ENCODE measurements at places on chromosomes 6 and 20.

DNA sequence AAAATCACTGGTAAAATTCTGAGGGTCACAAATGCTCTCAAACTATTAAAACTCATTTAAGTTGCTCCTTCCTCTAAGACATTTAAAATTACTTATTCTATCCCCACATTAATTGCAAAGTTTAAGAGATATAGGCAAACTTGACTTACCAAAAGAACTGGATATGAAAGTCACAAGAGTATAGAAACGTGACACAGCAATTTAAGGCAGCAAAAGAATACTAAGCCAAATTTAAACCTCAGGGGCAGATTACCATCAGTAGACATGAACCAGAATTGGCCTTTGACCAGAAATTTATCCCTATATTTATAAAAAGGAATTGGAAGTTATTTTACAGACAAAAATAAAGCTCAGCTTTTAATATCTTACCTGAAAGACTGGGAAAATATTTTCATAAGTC lies 56.0 kb downstream of the MAP3K7 start:
- no peak for DNase-seq

DNA sequence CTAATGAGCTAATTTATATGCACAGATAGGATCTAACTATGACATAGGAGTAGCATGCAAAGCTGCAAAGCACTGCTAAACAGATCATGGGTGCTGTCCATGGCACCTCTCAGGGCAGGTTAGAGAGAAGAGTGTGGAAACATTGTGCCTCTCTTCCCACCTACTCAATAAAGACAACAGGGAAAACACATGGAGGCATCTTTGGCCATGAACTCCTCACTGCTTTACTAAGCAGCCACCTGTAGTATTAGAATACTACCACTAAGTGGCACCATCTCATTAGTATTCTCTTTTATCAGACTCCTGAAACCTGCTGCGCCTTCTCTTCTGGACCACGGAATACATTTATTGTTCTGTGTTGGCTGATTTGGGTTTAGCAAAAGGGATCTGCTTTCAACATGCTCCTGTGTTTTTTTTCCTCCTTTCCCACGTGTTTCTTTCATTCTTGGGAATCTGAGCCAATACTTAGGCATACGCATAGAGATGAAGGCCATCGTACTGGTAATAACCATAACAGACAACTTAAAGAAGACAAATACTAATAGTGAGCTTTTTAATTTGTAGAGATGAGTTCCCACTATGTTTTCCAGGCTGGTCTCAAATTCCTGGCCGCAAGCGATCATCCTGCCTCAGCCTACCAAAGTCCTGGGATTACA lies 9.4 kb upstream of the HDDC2 start:
- DNase-seq = no peak

DNA sequence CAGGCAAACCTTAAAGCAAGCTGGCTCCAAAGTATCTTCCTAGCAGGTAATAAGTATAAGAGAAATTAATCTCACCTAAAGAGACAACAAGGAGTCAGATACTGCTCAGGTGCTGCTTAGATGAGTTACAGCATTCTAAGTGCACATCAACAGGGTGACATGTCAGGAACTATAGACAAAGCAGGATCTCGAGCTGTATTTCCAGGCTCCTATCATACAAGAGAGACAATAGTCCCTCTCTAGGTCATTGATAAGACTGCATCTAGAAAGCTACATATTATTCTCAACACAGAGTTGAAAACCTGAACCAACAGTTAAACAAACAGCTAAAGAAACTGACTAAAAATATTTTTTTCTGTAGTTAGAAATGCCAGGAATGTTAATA lies 3.9 kb downstream of the PTPRK start:
- DNase-seq = no peak

GRCh38 chr6:117142142-117142541 lies 123.2 kb upstream of the VGLL2 start:
- DNase-seq = no peak

GRCh38 chr6:130847001-130847910 lies 20.1 kb downstream of the SMLR1 start:
- DNase-seq = no peak

DNA sequence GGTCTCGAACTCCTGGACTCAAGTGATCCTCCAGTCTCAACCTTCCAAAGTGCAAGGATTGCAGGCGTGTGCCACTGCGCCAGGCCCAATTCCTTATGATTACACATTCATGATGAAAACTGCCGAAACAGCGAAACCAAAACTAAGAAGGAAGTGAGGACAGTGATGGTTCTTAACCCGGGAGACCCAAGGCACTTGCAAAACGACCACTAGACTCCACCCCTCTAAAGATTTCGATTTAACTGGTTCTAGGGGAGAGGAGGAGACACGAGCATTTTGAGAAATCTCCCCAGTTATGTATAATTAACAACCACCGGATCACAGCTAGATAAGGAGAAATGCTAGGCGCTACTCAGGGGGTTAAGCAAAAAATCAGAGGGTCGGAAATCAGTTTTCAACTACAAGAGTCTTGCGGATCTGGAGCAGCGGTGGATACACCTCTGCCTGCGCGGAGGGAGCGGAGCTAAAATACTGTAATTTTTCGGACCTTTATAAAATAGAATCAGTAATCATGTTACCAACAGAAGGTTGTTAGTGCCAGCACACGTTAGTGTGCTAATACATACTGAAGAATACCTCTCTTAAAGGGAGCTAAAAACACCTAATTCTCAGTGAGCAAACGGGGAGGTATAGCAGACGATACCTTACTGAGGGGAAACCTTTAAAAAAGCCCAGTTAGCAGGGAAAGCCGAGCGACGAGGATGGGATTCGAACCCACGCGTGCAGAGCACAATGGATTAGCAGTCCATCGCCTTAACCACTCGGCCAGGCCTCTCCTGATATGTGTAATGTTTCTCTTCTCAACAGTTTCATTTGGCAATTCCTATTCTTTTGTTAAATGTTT lies 60.0 kb upstream of the BTN3A2 start:
- no peak for DNase-seq

DNA sequence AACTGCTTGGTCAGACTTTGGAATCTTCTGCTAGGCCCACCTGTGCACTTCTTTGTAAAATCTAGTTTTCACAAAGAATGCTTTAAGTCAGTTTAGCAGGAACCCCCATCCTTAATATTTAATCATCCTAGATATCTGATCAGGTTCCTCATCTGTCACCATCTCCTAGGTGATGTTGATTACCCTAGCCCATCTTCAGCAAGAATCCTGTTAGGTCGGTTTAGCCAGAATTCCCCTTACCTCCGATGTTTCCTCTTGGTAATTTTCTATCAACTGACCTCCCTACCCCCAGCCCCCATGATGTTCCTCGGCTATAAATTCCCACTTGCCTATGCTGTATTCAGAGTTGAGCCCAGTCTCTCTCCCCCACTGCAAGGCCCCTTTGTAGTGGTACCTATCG lies 2.7 kb upstream of the ZNF341 start:
- no peak for DNase-seq

DNA sequence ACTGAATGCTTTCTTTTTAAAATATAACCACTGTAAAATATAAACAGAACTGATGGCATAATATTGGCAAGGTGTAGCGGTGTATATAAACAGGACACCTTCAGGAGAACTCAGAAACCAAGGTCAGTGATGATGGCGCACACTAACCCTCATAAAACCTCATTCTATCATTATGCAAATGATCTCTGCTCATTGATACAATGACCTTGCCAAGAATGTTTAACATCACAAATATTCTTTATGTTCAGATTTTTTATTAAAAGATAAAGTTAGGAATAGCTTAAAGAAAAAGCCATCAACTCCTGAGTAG lies 48.6 kb upstream of the DST start:
- no peak for DNase-seq

DNA sequence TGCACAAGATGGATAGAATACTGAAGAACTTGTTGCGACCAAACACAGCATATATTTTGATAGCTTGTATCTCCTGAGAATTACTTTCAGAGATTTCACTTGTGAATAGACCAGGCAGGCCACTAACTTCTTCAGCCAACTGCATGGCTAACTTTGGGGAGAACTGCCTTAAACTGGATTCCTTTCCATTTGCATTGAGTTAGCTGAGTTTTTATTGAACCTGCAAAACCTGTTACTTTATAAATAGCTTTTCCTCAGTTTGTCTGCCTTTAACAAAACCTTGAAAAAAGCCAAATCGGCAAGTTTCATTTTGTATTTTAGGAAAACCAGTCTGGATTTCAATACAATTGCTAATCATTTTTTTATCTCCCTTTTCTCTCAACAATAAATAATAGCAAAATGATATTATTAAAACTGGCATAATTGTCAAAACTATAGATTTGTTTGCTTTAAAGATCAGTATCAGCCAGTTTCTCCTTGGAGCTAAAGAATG lies 72.6 kb upstream of the SCGN start:
- no peak for DNase-seq

- no peak for DNase-seq
Observed at GRCh38 chr6:142531727-142532126, 229.9 kb downstream of the ADGRG6 start.

DNA sequence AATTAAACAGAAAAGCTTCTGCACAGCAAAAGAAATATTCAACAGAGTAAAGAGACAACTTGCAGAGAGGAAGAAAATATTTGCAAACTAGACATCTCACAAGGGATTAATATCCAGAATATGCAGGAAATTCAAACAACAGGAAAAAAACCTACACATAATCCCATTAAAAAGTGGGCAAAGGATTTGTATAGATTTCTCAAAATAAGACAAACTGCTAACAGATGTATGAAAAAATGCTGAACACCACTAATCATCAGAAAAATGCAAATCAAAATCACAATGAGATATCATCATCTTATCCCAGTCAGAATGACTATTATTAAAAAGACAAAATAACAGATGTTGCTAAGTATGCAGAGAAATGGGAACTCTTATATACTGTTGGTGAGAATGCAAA lies 129.6 kb downstream of the SYNDIG1 start:
- DNase-seq = no peak

DNA sequence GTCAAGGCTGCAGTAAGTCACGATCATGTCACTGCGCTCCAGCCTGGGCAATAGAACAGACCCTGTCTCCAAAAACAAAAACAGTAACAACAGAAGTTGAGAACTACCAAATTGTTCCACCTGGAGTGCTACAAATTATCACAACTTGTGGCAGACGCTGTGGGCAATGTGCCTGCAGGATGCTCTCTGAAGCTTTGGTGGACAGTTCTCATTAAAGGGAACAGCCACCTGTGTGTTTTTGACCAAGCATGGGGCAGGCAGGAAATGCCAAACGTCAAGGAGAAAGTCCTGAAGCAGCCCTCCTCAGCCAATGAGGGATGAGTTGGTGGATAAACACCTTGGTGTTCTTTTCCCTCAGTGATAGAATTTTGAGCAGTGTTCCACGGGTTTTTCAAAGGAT lies 15.8 kb downstream of the COX4I2 start:
- DNase-seq = no peak

DNA sequence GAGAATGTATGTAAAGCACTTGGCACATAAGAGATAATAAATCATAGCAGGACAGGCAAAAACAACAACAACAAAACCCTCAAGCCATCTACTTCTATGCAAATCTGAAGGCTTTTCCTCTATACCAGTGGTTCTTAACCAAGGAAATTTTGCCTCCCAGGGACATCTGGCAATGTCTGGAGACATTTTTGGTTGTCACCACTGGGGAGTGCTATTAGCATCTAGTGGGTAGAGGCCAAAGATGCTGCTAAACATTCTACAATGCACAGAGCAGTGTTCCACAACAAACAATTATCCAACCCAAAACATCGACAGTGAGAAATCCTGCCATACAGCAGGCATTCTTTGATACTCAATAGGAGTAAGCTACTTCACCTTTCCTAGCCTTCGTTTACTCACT lies 28.2 kb downstream of the NDRG3 start:
- no peak for DNase-seq

GRCh38 chr6:106732376-106732940 lies 103.1 kb downstream of the QRSL1 start:
- no peak for DNase-seq

DNA sequence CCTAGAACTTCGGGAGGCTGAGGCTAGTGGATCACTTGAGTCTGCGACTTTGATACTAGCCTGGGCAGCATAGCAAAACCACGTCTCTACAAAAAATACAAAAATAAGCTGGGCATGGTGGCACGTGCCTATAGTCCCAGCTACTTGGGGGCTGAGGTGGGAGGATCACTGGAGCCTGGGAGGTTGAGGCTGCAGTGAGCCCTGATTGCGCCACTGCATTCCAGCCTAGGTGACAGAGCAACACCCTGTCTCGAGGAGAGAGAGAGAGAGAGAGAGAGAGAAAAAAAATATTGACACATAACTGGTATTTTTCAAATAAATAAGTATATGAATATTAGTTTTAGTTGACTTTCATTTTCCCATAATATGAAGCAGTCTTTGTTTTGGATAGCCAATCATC lies 222.2 kb downstream of the BTBD9 start:
- DNase-seq = no peak
